Kidney (tissue), 22 donors: ENCODE measurements at places on chromosomes 7 and 10. TPM values are rescaled to one million over a fixed set of nuclear protein-coding genes. Genes with fewer than 3 reads are reported as not detected.
A peak's percentile ranks its signal among the peaks of the same experiment; 100 is the strongest.

- no peak for DNase-seq
Measured at GRCh38 chr7:88666626-88667025, 92.9 kb upstream of the ZNF804B start.

APBB1IP gene
- polyA plus RNA-seq: 4.1 TPM

MYPN gene
- not detected for polyA plus RNA-seq

DNA sequence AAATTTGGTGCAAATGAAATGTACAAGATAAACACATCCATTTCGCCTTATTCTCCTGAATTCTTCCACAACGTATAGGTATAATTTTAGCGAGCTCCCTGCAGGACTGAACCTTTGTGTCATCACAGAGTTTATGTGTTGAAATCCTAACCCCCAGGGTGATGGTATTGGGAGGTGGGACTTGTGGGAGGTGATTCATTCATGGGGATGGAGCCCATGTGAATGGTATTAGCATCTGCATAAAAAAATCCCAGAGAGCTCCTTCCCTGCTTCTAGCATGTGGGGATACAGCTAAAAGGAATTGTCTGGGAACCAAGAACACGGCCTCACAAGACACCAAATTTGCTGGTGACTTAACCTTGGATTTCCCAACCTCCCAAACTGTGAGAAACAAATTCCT lies 741.4 kb upstream of the VSTM2A start:
- DNase-seq: no peak

DNA sequence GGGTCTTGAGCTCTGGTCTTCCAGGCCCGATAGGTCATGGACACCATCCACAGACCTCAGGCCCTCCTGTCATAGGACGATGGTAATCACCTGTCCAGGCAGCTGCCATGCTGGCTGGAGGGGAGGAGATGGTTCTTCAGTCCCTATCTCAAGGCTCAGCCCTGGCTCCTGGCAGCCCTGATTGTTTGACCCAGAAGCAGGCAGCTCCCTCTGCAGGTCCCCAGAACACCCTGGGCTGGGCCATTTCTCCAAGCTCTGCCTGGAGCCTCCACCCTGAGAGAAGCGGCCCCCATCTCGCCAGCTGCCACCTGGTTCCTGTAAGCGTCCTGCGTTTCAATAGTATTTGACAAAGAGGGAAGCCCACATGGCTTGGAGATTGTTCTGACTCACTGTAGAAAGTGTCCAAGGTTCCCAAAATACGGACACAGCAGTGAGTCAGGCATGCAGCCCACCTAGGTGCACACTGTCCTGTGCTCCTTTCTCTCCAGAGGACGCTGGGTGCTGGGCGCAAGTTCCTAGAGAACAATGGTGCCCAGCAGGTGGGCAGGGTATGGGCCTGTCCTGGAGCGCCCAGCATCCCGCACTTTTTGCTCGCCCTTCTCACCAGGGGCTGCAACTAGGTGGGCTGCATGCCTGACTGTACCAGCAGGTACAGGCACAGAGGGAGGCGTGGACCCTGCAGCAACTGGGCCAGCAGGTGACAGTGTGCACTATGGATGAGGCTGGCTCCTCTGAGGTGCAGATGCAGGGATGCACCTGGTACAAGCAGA lies 72.4 kb upstream of the EBF3 start:
- no peak for DNase-seq

UCMA gene
- not detected for polyA plus RNA-seq

- no peak for DNase-seq
Measured at GRCh38 chr7:25124465-25125136, 459 bp downstream of the CYCS start.

- DNase-seq: no peak
Measured at GRCh38 chr7:30433082-30433481, 45.5 kb downstream of the NOD1 start.

XRCC2 gene
- 0.22 TPM for polyA plus RNA-seq

- DNase-seq: peak; percentile 78
Measured at GRCh38 chr10:119502209-119502608, 40.3 kb downstream of the RGS10 start.

- no peak for DNase-seq
Measured at GRCh38 chr10:105855791-105856190, 1214.7 kb downstream of the SORCS3 start.

PRKG1 gene
- 3.6 TPM for polyA plus RNA-seq

GRCh38 chr10:8174762-8175161 lies 120.3 kb downstream of the GATA3 start:
- peak; percentile 80 for DNase-seq

LRRC61 gene
- polyA plus RNA-seq: 23.2 TPM

DNA sequence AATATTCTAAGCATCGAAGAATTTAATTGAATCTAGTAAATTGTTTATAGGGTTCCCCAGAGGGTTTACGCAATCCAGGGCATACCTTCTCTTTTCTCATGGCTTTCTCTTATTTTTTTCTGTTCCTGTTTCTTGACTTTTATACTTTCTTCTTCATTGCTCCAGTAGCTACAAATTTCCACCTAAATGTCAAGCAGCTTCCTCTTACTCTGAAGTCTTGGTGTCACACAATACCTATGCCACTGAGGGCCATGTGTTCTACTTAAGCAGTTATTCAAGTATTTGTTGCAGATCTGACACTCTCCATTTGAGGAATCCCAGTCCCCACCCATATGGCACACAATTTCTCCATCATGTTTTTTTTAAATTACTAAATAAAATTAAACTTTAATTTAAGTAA lies 343.1 kb upstream of the MBL2 start:
- DNase-seq: no peak

DNA sequence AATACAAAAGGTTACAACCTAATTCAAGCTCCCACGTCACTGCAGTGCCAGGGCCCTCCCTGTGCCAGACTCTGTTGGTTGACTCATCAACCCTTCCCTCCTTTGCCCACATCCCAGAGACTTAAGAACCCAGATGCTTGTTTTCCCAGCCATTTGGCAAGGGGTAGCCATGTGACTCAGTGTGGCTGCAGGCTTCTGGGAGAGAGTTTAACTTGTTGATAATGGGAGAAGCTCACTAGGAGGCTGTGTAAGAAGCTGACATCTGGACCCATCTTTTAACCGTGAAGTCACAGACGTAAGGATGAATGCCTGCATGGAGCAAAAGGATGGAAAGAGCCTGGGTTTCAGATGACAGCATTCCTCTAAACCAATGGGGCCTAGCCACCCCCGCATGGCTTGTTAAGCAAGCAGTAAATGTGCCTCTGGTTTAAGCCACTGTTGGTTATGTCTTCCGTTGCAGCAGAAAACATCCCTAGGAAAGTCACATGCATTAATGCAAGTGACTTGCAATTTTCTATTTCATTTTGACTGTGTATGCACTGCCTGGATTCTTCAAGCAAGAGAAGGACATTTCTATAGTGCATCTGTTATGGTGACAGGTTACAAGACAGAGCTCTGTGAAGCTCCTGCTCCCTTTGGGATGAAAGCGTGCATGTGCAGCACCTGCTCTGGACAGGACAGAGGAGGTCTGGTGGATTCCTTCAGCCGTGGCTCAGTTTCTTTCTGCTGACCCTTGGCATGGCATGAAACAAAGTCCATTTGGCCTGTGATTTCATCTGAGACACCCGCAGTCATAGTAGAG lies 57.5 kb upstream of the CREB5 start:
- peak; percentile 94 for DNase-seq

DNA sequence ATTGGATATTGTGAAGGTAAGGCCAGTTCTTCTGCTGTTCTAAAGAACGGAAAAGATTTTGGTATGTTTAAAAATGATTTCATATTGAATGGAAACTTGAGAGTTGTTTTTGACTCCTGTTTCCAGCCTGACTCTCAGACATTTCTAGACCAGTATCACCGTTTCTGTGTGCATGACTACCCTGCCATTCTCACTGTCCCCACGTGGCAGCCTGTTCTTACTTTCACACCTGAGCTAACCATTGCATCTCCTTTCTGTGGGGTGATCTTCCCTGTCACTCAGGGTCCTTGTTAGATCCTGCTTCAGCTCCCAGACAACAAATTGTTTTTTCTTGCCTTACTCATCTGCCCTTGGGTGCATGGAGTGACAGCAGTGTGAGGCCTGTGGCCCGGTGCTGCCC lies 38.9 kb downstream of the GLRX3 start:
- no peak for DNase-seq

GRCh38 chr7:105512415-105512814 lies 9.7 kb downstream of the PUS7 start:
- DNase-seq: no peak

DNA sequence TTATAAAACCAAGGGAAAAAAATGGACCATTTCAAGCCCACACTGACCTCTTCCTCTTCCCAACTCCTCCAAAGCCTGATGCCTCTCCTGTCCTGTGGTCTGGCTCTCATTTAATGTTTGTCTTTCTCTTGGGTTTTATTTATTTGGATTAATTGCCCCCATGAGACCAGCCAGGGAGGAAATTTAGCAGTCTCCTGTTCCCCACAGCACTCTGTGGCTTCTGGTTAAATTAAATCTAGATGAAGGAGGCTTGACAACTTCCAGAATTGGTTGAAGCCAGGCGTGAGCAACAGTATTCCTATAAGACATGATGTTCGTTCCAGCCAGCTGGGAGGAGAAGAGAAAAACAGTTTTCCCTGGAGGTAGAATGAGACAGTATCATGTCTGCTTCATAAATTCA lies 15.1 kb upstream of the PRLHR start:
- no peak for DNase-seq

TMEM229A gene
- polyA plus RNA-seq: not detected

DNA sequence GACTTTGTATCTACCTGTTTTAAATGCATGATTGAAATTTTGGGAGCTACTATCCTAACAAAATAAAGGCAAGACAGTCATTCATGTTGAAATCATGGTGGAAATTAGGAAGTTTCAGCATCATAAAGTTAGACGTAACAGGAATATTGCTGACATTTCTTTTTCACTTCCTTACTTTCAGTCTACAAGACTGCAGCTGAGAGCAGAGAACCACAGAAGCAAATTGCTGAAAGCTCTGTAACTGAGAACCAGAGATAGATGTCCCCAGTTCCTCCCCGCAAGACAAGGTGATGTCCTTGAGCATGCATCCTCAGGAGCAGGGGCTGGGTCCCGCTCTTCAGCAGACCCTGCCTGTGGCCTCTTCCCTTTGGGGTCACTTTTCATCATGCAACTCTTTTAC lies 466.3 kb upstream of the POM121L12 start:
- DNase-seq: no peak

PRPS1L1 gene
- not detected for polyA plus RNA-seq

GRCh38 chr7:1359051-1359400 lies 100.2 kb downstream of the MICALL2 start:
- no peak for DNase-seq

- no peak for DNase-seq
Measured at GRCh38 chr10:44295644-44296241, 89.2 kb downstream of the CXCL12 start.

DNA sequence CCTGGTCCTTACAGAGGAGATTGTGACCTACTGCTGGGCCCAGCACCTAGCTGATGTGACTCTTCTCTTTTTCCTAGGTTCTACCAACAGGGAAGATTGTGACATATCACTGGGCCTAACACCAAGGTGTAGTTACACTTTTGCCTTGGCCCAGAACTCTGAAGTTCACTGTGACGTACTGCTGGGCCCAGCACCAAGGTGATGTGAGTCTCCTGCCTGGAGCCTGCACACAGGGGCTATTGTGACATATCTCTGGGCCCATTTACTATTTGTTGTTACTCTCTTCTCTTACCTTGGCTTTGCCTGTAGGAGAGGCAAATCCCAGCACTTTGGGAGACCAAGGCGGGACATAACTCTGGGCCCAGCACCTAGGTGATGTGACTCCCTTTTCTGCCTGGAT lies 23.1 kb upstream of the ZNF107 start:
- DNase-seq: no peak

GRCh38 chr10:11724938-11725776 lies 17.0 kb upstream of the ECHDC3 start:
- DNase-seq: peak; percentile 81

DNA sequence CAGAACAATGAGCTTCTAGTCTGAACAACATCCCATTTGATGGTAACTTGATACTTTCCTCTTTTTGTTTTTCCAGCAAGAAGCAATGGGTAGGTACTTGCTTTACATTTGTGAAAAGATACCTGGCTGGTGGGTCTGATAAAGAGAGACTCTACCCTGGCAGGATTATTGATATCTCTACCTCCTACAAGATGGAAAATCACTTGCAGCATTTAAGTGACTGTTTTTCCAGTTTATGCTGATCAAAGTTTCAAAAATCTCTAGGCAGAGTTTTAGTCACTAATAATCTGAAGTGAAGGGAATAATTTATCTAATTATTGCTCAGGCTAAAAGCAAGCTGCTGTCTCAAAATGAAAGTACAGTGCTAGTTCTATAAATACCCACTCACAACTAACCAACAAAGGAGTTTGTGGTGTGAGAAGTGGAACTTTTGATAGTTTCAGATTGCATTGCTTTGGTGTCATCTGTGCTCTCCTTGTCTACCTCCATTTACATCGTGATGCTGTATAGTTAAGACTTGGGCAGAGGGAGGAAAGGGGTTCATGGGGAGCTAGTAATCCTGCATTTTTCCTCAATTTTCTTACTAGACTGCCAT lies 86.0 kb upstream of the ANKRD1 start:
- no peak for DNase-seq
